ENCODE measurements at places on chromosomes 7 and 10.

DNA sequence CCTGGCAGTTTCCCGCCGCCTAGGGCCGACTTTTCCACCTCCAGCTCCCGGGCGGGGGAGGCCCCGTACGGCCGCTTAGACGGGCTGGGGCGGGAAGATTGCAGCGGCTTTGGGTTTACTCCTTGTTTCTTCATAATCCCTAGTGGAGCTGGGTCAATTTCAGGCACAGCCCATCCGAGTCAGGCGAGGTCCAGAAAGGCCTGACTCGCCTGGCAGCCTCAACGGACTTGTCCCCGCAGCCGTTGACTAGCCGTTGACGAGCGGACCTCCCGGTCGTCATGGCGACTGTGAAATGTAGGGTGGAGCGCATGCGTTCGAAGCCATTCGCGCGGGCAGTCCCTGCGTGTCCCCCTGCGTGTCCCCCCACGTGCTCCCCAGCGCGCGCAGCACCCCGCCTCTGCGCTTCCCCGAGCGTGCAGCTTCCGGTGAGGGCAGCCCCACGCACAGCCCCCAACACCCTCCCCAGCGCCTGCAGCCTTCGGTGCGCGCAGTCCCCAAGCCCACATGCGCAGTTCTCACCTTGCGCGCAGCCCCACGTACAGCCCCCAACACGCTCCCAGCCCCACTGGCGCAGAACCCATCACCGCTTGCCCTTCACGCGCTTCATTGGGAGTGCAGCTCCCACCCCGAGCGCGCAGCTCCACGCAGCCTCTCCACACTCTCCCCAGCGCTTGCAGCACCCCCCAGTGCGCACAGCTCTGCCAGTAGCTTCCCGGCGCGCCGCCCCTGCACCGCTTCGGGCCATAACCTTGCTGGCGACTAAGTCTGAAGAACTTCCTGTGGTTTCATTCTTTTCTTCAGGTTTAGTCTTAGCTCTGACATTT lies 67.8 kb downstream of the TBX20 start:
- peak; percentile 32 for DNase-seq

- no peak for DNase-seq
Observed at GRCh38 chr7:69860486-69860885, 262.2 kb downstream of the AUTS2 start.

DNA sequence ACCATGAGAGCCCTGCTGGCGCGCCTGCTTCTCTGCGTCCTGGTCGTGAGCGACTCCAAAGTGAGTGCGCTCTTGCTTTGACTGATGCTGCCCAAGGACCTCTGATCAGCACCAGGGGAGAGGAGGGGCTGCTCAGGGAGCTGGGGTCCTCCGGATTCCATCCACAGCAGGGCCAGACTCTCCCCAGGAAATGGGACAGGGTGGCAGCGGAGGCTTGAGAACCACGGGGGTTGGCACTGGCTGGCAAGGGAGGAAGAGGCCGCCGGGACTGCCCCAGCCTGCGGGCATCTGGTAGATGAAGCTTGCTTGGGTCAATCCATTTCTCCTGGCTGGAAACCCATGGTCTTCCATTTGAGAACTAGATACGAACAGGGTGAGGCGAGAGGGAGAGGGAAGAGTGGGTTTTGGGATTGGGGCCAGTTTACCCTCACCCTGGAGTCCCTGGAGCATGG lies 647 bp downstream of the PLAU start:
- DNase-seq = no peak

DNA sequence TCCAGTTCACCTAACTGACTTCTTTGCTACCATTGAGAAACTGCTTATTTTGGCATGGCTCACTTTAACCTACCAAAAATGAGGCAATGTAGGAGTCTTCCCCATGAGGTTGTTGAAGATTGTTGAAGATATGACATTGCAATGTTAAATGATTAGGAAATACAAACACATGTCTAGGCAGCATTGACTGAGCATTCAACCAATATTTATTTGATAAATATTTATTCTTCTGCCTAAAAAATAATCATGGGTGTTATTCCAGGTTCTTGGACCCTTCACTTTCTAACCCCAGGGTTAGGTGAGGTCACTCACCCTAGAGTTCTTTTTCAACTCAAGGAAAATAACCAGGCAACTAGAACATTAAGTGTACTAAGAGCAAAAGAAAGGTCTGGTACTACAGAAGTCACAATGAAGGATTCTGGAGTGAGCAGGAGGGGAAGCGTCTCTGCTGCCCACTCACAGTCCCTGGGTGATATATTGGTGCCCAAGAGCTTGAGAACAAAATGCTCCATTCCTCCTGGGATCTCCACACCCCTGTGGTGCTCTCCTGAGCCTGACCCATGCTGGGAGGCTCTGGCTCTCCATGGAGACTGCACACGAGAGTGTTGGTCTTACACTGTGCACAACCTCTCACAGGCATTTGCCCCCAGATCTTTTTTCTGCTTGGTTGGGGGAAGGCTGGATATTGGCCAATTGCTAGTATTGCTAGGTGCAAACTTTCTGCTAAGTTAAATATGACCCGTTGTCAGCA lies 123.4 kb downstream of the SPAG6 start:
- no peak for DNase-seq

GRCh38 chr10:102352066-102352715 lies 43.3 kb upstream of the NFKB2 start:
- DNase-seq = peak; percentile 81

GRCh38 chr7:15326044-15326644 lies 235.7 kb downstream of the AGMO start:
- DNase-seq = no peak

DNA sequence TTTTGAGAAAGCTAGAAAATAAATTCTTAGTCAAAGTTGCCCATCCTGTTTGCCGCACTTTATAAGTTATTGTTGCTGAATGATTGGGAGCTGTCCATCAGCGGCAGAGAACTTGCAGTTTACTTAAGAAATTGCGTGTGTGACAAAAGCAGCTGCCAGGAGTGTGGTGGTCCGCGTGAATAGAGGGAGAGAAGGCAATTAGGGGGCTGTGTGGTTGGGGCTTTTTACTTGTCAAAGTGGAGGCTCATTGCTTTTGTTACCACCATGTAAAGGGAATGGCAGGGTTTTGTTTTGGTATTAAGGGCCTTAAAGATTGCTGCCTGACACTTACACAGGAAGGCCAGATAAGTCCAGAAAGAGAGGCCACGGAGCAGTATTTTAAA lies 177.8 kb downstream of the TCF7L2 start:
- DNase-seq = no peak

DNA sequence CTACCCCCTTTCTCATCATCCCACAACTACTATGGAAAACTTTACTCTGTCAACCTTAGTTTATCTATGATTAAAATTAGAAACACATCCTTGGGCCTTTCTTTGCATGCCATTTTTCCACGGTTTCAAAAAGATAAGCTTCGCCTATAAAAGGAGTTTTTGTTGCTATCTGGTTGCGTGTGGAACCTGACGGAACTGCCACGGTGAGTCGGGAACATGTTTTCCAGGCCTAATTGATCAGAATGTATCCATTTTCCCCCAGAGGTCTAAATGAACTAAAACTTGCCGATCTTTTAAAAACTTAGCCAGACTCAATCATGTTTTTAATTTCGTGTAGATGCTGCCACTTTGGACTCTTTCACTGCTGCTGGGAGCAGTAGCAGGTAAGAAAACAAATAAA lies at the start of gene PNLIP:
Gene PNLIP, plus strand, starts transcription at position 176 of the 400 bp plus-strand sequence. Its CDS starts 162 bp downstream, at position 338.
- no peak for DNase-seq

- DNase-seq = no peak
Observed at GRCh38 chr10:80455461-80456349, 1.6 kb downstream of the TSPAN14 start.

DNA sequence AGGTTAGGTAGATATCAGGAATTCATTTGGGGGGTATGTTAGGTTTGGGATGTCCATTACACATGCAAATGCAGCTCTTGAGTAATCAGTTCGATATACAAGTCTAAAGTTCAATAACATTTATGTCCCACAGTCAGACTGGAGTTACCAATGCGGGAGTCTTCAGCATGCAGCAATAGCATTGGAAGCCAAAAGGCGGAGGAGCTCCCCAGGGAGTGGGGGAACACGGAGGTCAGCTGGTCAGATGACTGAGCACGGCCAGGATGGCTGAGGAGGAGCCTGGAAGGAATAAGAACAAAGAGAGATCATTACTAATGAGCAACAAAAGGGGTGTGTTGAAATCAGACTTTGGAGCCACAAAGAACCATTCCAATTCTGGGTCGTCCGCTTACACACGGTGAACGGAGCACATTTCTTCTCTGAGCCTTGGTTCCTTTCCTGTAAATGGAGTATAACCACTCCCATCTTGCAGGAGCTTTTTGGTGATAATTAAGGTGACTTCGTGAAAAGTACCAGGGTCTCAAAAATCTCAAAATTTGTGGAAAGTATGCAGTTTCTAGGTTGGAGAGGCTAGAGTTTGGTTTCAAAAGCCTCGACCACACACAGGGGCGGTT lies 478 bp upstream of the ZNF22 start:
- no peak for DNase-seq

GRCh38 chr10:124517461-124517860 lies 55.8 kb downstream of the LHPP start:
- no peak for DNase-seq

GRCh38 chr10:1366811-1367425 lies 310.7 kb downstream of the WDR37 start:
- DNase-seq = no peak

GRCh38 chr7:64618785-64619456 lies 47.0 kb upstream of the ZNF107 start:
- peak; percentile 8 for DNase-seq

DNA sequence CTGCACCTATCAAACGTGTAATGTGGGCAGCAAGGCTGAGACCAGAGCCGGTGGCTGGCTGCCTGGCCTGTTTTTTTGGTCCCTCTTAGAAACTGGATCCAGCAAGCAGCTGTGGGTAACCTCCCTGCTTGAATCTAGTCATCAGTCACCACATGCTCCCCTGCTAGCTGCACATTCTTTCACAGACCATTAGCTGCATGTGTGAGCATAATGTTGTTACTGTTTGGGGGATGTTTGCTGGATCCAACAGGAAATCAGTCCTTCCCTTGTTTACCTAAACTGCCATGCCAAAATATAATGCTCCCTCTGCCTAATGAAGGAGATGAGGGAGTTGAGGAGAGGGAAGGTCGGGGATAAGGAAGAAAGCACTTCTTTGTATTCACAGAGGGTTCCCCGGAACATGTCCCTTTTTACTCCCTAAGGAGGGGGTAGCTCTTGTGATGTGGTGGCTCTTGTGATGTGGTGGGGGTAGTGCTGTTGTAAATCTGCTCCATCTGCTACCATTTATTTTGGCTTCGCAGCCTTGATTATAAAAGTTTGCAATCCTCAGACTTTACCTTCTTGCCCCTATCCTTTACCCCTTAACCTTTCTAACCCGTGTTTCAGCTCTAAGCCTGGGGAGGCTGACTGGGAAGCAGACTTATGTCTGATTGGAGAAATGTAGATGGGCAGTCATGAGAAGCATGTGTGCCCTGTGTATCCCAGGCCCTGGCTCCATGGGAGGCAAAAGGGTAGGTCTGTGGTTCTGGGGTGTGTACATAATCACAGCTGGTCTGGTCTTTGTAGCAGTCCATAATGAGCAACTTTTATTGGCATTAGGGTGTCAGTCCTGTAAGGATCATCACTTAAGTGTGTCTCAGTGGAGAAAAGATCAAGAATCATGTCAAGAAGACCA lies 20.8 kb downstream of the LOXL4 start:
- DNase-seq = no peak

- DNase-seq = no peak
Observed at GRCh38 chr7:64870656-64871055, 32.4 kb upstream of the ZNF273 start.

DNA sequence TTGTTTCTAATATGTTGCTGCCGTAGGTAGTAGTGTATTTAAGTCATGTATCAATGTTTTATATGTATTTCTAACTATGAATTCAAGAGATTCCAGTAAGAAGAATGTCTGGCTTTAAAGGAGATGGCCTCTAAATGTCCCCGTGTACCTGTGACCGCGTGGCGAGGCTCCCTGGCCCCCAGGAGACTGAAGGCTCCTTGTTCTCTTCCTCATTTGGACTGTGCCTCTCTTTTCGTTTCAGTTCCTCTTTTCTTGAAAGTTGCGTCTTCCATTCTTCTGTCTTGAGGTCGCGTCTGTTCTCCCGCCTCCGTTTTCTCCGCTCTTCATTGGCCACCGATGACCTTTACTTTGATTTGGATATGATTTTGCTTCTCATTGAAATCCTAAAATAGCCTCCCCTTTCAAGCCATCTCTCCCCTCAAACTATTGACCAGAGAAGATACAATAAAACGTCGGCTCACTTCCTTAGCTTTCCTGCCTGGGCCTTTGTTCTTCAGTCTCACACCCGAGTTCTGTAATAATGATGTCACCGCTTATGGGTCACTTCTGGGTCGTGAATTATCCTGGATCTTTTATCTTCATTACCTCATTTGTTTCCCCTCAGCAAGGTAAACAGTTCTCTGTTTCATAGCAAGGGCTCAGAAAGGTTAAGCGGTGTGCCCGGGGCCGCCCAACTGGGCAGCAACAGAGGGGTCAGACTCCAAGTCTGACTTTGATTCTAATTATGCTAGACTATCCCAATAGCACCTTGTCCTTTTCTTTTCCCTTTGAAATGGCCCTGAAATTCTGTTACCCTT lies 28.7 kb downstream of the WIPI2 start:
- no peak for DNase-seq

DNA sequence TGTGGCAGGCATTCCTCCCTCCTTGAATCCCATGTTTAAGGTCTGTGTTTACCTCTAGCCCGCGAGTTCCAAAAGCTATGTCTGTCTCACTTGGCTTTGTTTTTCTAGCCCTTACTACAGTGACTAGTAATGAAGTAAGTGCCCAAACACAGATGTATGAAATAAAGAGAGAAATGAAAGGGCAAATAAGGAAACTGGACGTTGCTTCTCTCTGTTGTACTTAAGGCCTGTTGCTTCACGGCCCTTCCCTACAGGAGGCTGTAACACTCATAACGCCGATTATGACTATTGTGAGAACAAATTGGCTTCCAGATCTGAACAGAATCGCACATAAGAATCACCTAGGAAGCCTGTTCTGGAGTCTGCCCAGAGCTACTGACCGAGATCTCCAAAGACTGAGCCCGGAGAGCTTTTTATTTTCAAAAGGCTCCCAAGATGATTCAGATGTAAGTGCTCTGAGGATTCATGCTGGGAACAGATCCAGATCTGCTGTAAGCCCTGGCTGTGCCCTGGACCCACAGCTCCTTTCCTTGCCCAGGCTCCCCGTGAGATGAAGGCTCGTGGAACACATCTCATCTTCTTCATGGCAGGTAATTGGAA lies 432.6 kb downstream of the SDK1 start:
- no peak for DNase-seq
